ENCODE measurements at places on chromosomes 13 and 19. TPM values are rescaled to one million over a fixed set of nuclear protein-coding genes. Genes with fewer than 3 reads are reported as not detected.

GRCh38 chr13:45705918-45706317 lies 3.8 kb downstream of the CBY2 start:
- DNase-seq, result no peak

- no peak for DNase-seq
Measured at GRCh38 chr13:96238861-96239260, 149.0 kb downstream of the HS6ST3 start.

Gene HSH2D
- 22.7 TPM for total RNA-seq

- no peak for DNase-seq
Measured at GRCh38 chr13:39531646-39532045, 71.3 kb downstream of the LHFPL6 start.

DNA sequence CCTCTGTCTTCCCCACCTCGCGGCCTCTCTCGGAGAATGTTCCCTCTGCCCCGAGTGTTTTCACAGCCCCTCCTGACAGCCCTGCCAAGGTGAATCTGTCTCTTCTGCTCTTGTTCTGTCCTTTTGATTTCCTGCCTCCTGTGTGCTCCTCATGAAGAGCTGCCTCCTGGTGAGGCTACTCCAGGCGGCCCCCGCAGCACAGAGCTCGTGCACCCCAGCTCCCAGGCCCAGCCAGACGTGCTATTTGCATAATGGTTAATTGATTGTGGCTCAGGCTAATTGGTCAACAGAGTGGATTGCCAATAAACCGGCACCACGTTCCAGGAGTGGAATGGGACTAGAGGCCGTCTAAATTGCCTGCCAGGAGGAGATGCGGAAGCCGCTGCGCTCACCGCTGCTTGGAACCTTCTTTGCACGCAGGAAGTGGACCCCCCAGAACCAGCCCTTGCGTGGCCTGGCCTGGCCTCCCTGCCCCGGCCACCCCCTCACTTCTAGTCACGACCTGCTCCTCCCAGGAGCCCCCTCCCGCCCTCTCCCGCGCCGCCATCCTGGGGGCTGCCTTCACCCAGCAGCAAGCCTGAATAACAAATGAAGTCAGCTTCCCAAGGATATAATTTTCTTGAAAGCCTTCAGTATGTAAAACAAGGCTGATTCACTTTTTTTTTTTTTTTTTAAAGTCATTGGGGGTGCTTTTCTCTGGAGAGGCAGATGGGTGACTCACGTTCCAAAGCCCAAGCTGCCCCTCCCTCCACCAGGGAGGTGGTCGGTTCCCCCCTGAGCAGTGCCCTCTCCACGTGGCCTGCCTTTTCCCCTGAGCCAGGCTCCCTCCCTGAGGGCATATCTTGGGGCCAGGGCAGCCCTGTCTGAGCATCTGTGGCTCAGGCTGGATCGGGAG lies 144.0 kb downstream of the KDM4B start:
- no peak for DNase-seq

Gene DNAAF3
- not detected for total RNA-seq
